ENCODE measurements at places on chromosomes 4 and X.

- DNase-seq: no peak
Measured at GRCh38 chr4:169175476-169175875, 95.3 kb downstream of the SH3RF1 start.

DNA sequence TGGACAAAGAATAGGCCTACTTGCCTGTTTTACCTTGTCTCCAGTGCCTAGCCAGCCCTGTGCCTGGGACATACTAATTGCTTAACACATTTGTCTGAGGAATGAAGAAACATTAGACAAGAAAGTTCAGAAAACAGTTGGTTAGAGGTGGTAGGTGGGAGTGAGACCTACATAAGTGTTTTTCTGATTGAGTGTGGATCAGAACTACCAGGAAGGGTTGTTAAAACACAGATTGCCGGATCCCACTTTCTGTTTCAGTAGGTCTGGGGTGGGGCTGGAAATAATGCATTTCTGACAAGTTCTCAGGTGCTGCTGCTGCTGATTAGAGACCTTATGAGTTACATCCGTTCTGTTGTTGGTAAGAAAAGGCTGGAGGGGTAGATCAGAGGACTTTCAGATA is 5.7 kb upstream of the JADE1 start:
- peak; percentile 42 for DNase-seq

DNA sequence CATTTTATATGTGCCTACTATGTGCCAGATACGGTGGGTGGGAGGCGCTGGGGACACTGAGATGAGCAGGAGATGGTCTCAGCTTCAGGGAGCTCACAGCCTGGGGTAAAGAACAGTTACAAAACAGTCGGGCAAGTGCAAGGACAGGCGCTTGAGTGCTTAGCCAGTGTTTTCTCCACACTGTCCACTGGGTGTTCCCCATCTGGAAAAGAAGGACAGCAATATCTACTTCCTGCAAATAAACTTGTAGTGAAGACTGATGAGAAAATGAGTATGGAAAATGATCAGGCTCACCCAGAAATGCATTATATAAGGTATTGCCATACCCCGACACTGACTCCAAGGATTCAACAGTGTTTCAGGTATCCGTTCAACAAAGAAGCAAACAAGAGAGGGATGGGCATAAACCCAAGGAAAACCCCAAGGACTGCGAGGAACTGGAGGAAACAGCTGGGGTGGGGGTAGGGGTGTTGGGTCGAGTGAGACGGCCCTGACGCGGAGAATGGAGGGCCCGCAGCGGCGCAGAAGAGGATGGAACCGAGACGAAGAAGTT is 835 bp downstream of the TMEM185A start:
- DNase-seq: no peak

GRCh38 chr4:71290074-71290473 is 48.7 kb upstream of the SLC4A4 start:
- no peak for DNase-seq

DNA sequence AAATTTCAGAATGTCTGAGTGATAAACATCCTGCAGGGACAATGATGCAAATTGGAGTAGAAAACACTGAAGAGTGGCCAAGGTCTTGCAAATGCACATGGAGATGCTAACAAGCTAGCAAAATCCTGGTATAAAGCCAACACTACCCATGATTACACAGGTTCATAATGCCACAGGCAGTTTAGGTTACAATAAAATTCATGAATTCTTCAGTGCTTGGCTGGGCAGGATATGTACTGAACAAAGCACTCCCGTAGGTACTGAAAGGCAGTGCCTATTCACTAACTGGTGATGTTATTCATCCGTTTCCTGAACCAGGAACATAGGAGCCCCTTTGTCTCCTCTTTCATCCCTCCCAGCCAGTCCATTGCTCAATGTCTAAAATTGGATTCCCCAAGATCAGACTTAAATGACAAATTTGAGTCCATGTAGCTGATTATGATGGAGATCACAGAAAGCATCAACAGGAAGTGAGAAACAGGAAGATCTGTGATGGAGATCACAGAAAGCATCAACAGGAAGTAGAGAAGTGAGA is 244.5 kb downstream of the DMD start:
- DNase-seq: no peak

- no peak for DNase-seq
Measured at GRCh38 chr4:73181231-73181630, 77.4 kb downstream of the ANKRD17 start.

DNA sequence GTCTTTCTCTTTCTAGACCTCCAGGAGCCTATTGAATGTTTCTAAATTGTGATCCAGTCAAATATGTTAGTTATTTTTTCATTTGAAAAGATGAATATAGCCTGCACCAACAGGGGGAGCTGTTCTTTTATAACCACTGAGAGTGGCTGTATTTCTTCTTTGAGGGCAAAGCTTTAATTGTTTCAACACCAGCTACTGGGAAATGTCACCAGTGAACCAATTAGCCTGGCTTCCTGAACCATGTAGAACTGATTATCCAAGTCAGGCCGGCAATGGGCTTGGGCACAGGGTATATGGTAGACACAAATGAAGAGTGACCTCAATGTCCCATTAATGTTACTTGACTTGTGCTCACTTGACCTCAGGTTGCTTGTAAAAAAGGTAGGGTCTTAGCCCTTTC is 4.8 kb upstream of the DAPP1 start:
- peak; percentile 24 for DNase-seq

GRCh38 chr4:92104506-92104905 is 199.3 kb upstream of the GRID2 start:
- DNase-seq: no peak

DNA sequence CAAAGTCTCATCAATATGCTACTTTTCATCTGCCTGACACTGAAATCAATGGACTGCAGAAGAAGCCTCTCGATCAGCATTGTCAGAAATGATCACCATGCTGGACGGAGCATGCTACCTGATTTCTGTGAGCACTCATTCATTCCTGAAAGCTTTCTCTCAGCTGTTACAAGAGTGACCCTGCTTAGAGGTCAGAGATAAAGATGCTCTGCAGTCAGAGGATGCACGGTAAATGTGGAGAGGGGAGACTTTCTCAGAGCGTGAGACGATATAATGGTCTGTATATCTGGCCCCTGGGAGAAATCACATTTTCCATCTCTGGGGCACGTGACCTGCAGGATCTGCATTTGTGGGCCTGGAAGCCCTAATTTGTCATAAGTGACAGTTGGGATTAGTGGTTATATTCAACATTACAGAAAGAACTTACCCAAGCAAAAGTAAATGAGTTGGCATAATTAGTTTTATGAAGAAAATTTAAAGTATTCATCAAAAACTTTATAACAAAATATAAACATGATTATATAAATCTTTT is 125.6 kb upstream of the TTC29 start:
- DNase-seq: no peak

DNA sequence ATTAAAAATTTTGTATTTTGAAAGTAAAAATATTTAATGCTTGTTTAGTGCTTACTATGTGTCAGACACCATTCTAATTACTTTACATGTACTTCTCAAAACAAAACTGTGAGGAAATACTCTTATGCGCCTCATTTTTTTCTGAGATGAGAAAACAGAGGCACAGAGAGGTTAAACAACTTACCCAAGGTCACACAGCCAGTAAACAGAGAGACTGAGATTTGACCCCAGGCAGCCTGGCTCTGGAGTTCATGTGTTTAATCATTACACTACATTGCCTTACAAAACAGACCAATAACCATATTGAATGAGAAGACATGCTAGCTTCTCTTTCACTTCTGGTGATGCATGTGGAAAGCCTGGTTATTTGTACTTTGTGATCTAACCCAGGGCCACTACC is 86.3 kb downstream of the IGSF1 start:
- DNase-seq: no peak

DNA sequence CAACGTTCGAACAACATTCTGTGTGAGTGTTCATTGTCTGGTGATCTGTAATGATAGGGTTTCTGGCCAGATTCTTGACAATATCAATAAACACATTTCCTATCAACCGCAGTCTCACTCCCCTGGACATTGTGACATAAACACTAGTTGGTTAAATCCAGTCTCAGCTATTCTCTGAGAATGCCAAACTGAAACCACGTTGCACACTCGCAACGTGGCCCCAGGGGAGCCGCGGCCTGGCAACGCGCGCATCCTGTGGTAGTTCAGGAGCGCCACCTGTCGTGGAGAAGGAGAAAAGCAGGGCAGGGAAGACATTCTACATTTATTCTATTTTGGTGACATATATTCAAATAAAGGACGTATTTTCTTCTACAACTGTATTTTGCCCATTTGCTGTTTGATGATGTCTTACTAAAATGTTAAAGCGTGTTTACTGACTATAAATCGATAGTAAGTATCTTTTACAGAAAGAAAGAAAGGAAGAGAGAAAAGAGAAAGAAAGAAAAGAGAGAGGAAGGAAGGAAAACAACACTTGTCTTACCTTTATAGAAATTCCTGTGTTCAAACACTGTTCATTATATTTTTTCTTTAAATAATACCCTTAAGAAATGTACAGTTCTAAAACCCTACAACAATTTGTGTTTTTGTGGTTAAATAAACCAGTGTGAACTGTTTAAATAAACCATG is 738.3 kb upstream of the FRG1 start:
- DNase-seq: peak; percentile 4

DNA sequence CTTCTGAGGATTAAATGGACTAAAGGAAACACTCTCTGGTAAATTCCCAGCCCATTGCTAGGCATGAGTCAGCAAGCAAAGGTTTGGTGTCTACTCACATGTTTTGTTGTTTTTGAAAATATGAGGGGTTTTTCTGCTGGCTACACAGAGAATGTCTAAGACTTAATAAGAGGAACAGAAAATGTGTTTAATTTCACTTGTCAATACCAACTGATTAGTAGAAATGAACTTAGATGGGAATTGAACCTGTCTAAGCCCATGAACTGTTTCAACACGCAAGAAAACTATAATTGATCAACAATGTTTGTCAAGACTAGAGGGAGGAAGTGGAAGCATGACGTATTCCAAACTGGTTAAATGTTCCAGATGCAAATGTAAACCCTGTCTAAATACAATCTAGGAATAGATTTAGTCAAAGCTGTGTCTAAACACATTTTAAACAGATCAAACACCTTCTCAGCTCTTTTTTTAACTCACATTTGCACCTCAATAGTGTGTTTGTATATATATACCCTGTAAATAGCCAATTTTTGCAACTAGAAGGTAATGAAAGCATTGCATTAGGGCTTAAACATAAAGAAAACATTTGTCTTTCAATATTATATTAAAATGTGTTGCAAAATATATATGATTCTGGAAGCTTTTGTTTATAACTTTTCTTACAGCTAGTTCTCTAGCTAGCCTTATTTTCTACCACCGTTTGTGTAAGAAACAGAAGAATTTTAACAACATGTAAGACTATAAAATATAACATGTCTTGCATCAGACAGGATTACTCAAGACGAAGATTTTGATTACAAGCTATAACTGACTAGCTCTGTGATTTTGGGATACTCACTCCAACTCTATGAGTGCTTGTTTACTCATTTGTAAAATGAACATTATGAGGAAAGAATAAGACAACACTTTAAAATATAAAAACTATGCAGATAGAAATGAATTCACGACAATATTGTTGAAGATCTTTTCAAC is 607.8 kb downstream of the FSTL5 start:
- DNase-seq: no peak

- no peak for DNase-seq
Measured at GRCh38 chr4:63786171-63786570, 623.1 kb downstream of the TECRL start.
